ENCODE measurements at places on chromosomes 4 and X.
A peak's percentile ranks its signal among the peaks of the same experiment; 100 is the strongest.

DNA sequence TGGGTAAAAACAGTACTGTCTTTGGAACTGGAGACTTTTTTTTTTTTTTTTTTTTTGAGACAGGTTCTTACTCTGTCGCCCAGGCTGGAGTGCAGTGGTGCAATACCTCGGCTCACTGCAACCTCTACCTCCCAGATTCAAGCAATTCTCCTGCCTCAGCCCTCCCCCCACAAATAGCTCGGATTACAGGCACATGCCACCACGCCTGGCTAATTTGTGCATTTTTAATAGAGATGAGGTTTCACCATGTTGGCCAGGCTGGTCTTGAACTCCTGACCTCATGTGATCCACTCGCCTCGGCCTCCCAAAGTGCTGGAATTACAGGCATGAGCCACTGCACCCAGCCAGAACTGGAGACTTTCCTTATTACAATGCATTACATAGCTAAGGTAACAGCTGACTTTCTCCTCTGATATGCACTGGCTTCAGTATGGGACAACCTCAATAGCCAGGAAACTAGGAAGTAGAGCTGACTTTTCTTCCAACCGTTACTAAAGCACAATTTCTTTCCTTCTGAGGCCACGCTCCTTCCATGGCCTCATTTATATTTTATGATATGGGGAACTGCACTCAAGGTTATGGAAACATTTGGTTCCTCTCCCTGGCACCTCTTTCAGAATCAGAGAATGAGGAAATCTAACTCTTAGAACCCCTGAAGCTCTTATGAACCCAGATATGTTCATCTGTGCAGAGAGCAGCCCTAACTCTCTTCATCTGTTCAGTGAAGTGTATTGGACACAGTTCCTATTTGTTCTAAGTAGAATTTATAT, 53.5 kb upstream of the FAM9B start:
- DNase-seq: no peak

DNA sequence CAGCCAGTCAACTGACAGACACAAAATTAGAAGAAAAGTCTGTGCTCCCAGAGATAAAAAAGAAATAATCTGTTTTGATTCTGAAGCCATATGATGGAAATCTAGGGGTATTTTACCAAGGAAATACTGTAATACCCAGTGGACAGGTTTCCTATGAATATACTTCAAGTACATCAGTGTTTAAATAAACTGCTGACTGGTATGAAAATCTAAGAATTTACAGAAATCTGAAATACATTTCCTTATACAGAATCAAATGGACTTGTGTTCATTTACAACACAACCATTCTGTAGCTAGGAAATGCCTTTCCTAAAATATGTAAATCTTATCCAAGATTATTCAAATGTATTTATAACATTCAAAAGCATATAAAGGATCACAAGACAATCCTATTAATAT, 13.4 kb downstream of the YTHDC1 start:
- DNase-seq: no peak

DNA sequence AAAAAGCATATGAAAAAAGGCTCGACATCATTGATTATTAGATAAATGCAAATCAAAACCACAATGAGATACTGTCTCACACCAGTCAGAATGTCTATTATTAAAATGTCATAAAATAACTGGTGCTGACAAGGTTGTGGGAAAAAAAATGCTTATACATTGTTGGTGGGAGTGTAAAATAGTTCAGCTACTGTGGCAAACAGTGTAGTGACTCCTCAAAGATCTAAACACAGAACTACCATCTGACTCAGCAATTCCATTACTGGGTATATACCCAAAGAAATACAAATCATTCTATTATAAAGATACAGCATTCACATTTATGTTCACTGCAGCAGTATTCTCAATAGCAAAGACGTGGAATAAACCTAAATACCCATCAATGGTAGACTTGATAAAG, 412.1 kb downstream of the CENPC start:
- DNase-seq: no peak

- no peak for DNase-seq
Observed at GRCh38 chrX:34848281-34848680, 94.3 kb upstream of the FAM47B start.

DNA sequence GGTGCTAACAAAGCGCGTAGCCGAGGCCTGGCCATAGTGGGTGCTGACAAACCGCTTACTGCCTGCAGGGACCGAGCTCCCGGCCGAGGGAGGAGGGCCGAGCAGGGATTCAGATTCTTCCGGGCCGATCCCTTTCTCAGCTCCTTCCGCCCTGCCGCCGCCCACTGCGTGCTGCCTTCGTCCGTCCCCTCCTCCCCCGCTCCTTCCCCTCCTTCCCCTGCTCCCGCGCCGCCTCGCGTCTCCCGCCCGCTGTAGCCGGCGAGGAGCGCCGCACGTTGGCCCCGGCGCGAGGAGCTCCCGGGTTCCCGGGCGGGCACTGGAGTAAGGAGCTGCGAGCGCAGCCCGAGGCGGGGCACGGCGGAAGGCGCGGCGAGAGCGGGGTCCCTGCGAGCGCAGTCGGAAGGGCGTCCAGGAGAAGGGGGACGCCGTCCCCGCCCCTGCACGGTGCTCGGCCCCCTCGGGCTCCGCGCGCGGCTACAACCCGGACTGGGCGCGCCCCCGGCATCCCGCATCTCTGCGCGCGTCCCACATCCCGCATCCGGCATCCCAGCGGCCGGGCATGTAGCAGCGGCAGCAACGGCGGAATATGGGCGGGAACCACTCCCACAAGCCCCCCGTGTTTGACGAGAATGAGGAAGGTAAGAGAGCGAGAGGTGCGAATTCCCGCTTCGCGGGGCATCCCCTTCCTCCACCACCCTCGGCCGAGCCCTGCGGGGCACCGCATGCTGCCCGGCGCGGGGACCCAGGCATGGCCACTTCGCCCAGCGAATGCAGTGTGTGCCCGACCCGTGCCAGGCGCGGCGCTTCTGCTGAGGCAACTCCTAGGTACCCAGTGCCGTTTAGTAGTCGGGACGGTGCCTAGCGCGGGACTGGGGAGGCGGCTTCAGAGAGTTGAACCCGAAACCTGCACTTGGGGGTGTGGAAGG, at the start of gene STK32B:
Gene STK32B (plus strand): TSS at position 203 of the 926 bp plus-strand sequence.
- DNase-seq: peak; percentile 45

DNA sequence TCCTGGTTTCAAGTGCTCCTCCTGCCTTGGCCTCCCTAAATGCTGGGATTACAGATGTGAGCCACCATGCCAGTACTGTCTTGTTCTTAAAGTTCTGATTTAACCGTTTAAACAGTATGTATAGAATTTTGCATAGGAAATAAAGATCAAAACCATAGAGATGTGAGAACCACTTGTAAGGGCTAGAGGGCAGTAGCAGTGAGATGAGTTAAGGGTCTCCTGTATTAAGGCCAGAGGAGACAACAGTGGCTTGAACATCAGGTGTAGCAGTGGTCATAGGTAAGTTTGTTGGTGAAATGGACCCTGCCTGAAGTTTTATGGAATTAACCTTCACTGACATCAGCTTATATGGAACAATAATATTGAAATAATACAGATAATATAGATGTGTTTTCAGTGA, 155.7 kb downstream of the SLC4A4 start:
- DNase-seq: no peak

DNA sequence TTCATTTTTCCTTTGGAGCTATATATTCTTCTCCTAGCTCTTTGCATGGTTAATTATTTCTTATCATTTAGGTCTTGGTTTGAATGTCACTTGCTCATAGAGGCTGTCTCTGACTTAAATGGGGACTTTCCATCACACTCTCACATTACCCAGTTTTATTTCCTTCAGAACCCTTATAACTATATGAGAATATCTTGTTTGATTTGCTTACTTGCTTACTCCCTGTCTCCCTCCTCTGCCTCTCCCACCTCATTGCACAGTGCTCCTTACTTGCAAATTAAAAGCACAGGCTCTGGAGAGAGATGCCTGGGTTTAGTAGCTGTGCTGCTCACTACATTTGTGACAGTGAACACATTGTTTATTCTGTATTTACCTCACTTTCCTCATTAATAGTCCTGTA, 174.6 kb downstream of the SOWAHB start:
- DNase-seq: no peak

DNA sequence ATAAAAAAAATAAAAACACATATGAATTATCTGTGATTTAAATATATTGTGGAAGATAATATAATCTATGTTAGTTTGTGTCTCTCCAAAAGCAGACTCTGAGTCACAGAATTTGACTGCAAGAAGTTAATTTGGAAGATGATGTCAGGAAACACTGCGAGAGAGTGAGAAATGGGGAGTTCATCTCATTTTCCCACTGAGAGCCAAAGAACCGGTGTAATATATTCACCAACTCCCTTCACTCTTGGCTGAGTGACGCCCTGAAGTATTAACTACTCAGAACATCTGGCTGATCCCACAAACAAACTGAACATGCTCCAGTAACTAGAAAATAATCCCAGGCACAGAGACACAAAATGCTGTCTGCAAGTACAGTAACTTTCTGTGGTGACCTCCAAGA, 345.8 kb upstream of the SPANXN1 start:
- peak; percentile 3 for DNase-seq

DNA sequence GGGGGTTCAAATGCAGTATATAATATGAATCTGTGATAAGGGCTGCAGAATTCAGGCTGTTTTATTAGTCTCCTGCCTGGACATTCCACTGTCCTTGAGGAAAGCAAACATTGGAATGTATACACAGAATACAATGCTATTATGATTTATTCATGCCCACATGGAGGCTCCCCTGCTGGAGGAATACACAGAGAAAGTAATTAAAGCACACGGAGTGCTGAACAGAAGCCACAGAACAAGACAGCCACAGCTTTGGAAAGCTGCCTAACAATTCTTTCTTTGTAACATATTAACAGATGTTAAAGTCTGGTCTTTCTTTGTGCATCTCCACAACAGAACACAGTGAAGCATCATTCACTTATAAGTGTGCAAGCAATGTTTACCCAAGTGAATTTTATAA, 155.8 kb downstream of the ARAP2 start:
- no peak for DNase-seq

DNA sequence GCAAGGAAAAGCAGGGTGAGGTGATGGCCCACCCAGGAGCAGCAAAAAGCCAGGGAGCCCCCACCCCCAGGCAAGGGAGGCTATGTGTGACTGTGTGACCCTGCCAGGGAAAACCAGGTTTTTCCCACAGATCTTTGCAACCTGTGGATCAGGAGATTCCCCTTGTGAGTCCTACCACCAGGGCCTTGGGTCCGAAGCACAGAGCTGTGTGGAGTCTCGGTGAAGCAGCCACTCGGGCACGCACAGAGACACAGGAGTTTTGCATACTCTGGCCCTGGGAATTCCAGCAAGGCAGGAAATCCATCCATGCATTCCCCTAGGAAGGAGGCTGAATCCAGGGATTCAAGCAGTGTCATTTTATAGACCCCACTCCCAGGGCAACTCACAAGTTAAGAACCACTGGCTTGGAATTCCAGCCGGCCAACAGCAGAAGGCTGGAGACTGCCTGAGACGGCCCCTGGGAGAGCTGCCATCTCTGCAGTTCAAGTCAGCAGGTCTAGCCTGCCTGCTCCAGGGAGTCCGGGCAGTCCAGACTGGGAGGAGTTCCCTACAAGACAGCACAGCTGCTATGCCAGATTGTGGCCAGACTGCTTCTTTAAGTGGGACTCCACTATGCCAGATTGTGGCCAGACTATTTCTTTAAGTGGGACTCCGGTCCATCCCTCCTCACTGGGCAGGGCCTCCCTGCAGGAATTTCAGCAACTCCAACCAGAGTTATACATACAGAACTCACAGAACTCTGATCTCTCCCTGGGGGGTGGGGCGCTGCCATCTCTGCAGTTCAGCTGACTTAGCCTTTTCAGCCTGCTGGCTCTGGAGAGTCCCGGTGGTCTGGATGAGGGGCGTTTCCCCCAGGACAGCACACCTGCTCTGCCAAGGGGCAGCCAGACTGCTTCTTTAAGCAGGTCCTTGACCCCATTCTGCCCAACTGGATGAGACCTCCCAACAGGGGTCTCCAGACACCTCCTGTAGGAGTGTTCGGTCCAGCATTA, 85.1 kb upstream of the ADAD1 start:
- DNase-seq: peak; percentile 85

DNA sequence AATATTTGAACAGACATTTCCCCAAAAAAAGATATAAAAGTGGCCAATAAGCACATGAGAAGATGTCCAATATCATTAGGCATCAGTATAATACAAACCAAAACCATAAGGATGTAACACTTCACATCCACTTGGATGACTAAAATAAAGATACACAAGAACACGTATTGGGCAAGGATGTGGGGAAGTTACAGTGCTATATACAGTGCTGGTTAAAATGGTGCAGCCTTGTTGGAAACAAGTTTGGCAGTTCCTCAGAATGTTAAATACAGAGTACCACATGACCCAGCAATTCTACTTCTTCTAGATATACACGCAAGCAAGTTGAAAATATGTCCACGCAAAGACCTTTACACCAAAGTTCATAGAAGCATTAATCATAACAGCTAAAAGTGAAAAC, 58.9 kb downstream of the HAUS3 start:
- no peak for DNase-seq

DNA sequence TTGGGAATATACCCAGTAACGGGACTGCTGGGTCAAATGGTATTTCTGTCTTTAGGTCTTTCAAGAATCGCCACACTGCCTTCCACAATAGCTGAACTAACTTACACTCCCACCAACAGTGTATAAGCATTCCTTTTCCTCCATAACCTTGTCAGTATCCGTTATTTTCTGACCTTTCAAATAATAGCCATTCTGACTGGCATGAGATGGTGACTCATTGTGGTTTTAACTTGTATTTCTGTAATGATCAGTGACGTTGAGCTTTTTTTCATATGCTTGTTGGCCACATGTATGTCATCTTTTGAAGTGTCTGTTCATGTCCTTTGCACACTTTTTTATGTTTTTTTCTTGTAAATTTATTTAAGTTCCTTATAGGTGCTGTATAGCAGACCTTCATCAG, 81.2 kb downstream of the ADAM29 start:
- no peak for DNase-seq

DNA sequence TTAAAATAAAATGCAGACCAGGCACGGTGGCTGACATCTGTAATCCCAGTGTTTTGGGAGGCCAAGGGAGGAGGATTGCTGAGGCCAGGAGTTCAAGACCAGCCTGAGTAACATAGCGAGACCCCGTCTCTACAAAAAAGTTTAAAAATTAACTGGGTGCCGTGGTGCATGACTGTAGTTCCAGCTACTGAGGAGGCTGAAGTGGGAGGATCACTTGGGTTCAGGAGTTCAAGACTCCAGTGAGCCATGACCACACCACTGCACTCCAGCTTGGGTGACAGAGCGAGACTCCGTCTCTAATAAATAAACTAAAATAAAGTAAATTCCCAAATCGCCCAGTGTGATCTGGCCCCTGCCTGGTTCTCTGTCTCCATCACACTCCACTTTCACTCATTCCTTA, 43.7 kb downstream of the TENM3 start:
- no peak for DNase-seq

- DNase-seq: no peak
Observed at GRCh38 chr4:97987019-97987648, 156.1 kb downstream of the STPG2 start.

DNA sequence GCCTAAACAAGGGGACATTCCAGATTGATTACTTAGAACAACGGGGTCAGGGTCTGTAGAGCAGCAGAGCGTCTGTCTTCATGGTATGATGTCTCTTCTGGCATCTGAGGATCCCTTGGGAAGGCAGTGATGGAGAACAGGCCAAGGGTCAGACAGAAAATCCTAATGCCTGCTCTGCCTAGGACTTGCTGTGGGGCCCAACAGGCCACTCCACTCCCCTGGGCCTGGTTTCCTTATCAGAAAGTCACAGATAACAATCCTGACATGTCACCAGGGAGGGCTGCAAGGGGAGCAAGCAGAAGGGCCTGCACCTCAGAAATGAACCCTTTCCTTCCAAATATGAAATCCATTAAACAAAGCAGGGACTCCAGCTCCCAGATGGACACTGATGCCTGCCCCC, 21.4 kb upstream of the ARHGAP6 start:
- no peak for DNase-seq

All from NCI-H524 (cell line).